ENCODE measurements at places on chromosomes 7 and 10. TPM values are rescaled to one million over a fixed set of nuclear protein-coding genes. Genes with fewer than 3 reads are reported as not detected.
A peak's percentile ranks its signal among the peaks of the same experiment; 100 is the strongest.

The OR2A7 gene
- total RNA-seq, result 7.3 TPM

The CALML3 gene
- total RNA-seq, result not detected

DNA sequence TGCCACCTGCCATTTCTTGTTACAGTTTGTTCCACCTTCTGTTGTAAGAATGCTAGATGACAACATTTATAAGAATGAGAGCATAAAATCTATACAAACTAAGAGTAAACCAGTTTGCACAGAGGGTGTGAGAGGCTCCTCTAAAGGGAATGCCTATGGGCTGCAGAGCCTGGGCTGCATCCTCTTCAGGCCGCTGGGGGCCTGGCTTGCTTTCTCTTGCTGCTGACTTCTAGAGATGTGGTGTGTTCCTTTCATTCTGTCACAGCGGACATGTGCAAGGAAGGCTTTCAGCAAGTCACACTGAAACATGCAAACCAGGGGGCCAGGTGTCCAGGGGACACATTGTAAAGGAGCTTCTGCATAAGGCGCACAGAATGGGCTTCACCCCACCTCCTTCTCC, 7.1 kb upstream of the ATP6V1F start:
- no peaks in the 10 kb centered on the region for H3K4me1 ChIP-seq
- H3K27me3 ChIP-seq, result no peaks in the 10 kb centered on the region
- no peak for DNase-seq
- no peak overlapping the region for H3K27ac ChIP-seq

DNA sequence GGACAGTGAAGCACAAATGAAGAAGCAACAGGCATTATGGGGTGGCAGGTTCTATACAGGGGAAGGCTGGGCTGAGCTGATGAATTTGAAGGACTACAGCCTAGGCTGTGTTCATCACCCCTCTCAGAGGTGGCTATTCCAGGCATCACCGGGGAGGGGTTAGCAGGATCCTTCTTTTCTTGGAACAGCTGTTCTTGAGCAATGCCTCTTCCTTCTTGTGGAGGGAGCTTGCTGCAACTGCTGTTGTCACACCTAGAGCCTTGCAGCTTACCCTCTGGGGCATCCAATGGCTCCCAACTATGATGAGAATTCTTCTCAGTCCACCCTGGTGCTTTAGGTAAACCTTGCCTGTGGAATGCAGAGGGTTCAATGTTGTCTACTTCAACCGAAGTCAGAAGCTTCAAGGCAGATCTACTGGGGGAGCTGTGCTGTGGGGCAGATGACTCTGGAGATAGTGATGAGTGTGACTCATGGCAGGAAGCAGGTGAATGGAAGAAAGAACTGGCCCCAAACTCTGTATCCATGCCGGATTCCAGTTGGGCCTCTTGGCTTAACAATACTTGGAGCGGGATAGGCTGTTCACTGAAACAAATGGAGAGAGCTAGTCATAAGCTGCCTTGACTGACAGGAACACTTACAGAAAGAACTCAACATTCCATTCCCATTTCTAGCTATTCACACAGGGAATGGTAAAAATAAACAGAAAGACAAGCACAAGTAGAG, 21.5 kb upstream of the PPP3CB start:
- no peaks in the 10 kb centered on the region for H3K4me1 ChIP-seq
- H3K36me3 ChIP-seq, result peaks cover 38% of the 10 kb centered on the region
- H3K27ac ChIP-seq, result no peak overlapping the region
- no peaks in the 10 kb centered on the region for H3K27me3 ChIP-seq
- no peak overlapping the region for H3K4me3 ChIP-seq

DNA sequence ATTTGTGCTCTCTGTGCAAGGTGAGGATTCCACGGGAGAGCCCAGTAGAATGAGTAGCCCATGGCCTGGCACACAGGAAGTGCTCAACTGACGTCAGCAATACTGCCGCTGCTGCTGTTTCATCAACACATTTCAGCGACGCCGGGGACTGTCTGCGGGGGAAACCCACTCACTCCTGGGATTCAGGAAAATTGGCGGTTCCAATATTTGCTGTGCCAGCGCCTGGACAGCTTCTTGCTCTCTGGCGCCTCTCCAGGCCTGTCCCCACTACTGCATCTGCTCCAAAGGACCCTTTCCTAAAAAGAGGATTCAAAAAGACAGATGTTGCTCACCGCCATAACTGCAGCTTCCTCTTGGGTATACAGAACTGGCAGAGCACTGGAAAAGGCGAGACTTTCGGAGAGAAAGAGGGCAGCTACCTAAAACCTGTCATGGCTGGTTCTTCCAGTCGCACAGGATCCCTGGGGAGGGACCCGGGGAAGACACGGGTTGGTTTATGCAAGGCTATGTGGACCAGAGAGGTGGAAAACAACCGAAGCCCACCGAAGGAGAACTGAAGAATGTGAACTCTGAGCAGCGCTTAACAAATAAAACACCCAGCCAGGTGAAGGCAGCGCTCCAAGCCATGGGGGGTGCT, 39.7 kb upstream of the ENO4 start:
- no peaks in the 10 kb centered on the region for H3K4me1 ChIP-seq
- H3K27me3 ChIP-seq, result no peaks in the 10 kb centered on the region
- H3K36me3 ChIP-seq, result no peaks in the 10 kb centered on the region
- DNase-seq, result peak; percentile 55
- H3K27ac ChIP-seq, result no peak overlapping the region
